ENCODE measurements at places on chromosomes 7 and 10.

DNA sequence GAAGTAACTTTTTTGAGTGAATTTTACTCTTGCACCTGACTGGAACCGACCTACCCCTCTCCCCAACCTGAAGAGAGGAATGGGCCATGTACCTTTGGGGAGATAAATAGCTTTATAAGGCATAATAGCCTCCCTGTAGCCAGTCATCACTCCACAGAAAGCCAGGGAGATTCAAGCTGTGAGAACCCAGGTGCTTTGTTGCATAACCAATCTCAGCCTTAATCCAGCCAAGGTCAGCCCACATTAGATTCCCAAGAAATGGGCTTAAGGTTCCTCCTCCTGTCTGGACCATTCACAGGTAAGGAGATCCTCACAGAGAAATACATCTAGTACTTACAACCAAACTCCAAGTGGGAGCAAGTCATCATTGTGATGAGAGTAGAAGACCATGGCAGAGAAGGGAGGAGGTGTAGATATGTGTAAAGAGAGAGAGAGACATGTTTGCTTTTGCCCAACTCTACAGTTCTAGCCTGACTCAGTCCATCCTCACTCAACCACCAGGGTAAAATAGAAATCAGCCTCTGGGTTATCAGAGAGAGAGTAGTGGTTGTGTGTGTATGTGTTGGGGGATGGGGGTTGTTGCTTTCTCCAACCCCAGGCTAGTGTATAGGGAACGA, 23.6 kb downstream of the SKIDA1 start:
- no peak for DNase-seq

- DNase-seq: no peak
Measured at GRCh38 chr10:60338786-60339185, 50.9 kb downstream of the ANK3 start.

- DNase-seq: no peak
Measured at GRCh38 chr10:130952086-130952485, 359.4 kb downstream of the TCERG1L start.

DNA sequence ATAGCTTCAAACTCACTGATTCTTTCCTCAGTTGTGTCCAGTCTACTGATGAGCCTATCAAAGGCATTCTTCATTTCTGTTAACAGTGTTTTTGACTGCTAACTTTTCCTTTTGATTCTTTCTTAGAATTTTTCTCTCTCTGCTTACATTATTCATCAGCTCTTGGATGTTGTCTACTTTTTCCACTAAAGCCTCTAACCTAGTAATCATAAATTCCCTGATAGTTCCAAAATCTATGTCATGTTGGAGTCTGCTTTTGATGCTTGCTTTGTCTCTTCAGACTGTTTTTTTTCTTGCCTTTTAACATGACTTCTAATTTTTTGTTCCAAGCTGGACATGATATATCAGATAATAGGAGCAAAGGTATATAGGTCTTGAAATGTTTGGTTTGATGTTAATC, 78.0 kb downstream of the ADAM22 start:
- DNase-seq: no peak

DNA sequence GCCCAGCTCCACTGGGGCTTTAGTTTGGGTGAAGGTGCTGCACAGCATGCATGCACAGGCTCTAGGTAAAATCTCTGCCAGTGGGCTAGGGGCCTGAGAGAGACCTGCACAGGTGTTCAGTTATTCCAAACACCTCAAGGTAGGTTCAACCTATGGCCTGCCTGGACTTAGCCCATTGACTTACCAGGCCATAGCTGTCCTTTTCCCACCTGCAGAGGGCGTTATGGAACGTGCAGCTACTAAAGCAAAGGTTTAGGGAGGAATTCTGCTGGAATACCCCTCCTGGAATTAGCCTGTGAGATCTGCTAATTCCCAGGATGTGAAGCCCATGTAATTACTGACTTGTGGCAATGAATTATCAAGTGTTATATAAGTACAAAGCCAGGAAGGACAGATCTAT, 3.6 kb downstream of the VWC2 start:
- DNase-seq: no peak

- no peak for DNase-seq
Measured at GRCh38 chr7:36379831-36380504, 9.7 kb upstream of the ANLN start.

GRCh38 chr7:118858651-118859149, 634.2 kb downstream of the ANKRD7 start:
- no peak for DNase-seq

GRCh38 chr10:89175816-89176215, 31.3 kb downstream of the CH25H start:
- no peak for DNase-seq

- DNase-seq: no peak
Measured at GRCh38 chr7:26397796-26398426, 106.2 kb downstream of the SNX10 start.

DNA sequence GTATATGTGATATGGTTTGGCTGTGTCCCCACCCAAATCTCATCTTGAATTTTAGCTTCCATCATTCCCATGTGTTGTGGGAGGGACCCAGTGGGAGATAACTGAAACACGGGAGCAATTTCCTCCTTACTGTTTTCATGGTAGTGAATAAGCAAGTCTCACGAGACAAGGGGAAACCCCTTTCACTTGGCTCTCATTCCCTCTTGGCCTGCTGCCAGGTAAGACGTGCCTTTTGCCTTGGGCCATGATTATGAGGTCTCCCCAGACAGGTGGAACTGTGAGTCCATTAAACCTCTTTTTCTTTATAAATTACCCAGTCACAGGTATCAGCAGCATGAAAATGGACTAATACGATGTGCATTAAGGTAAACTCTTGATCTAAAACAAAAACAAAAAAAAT, 357.1 kb upstream of the AOAH start:
- DNase-seq: no peak

- no peak for DNase-seq
Measured at GRCh38 chr7:103297837-103298179, 573 bp downstream of the PMPCB start.

GRCh38 chr10:47266602-47267001, 33.4 kb upstream of the GDF10 start:
- DNase-seq: no peak

DNA sequence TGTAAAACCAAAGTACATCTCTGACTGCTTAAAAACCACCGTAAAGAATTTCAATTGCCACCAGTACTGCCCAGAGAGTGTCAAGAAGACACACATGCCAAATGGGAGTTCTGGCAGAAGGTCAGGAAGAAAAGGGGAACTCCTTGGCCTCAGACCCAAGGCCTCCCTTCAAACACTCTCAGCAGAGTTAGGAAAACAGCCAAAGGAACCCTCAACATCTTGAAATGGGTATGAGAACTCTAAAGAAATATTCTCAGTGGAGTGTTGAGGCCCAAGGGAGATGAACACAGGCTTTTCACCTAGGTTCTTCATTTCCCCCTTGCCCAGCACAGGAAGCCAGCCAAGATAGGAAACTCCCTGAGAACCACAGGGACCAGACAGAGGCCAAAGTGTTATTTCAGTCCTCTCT, 96.1 kb upstream of the ASAH2 start:
- no peak for DNase-seq

DNA sequence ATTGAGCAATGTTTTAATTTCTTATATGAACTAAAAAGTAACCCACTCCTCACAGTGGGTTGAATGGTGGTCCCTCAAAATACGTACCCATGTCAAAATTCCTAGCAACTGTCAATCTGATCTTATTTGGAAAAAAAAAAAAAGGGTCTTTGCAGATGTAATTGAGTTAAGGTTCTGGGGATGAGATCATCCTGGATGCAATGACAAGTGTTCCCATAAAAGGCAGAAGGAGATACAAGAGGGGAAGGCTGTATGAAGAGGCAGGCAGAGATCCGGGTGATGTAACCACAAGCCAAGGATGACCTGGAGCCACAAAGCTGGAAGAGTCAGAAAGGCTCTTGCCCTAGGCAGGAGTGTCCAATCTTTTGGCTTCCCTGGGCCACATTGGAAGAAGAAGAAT, 516.3 kb upstream of the MKI67 start:
- DNase-seq: no peak

DNA sequence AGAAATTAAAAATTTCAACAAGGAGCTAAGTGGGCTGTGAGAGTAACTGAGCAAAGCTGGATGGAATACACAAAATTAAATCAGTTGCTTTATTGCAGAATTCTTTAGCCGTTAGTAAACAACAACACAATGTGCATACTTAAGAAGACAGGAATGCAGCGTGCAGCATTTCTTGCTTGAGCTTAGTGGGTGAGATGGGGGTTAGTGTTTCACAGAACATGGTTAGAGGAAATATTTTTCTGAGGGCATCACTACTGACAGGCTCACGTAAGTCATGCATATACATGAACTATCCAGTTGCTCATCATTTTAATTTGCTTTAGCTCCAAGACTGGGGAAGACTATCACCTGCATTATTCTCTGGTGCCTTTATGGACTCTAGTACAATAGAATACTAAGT, 80.8 kb downstream of the CD36 start:
- peak; percentile 68 for DNase-seq

DNA sequence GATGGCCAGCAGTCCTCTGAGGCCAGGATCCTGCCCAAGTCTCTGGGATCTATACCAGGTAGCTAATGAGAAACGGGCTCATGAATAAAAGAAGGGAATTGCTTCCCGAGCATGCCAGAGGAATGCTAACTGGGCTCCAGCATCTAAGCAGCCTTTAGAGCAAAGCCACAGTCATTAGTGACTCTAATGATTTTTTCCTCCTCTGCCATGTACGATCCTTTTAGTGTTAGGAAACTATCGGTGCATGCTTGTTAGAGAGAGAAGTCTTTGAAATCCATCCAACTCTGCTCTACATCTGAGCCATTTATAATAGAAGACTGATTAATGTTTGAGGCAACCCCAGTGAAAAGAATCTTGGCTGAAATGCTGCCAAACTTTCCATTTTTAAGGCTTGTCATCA, 124.9 kb upstream of the TCERG1L start:
- peak; percentile 9 for DNase-seq

DNA sequence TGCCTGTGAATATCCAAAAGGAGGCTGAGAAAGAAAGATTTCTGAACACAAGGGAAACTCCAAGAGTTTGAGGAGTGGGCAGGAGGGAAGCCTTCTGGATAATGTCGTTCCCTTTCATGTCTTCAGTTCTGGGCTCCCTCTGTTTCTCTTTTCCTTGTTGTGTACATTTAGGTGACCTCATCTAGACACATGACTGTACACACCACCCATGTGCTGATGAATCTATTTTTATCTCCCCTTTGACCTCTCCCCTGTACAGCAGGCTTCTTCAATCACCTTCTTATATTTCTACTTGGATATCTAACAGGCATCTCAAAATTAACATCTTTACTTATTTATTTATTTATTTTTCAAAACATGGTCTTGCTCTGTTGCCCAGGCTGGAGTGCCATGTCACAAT, 363.1 kb downstream of the GATA3 start:
- no peak for DNase-seq

- peak; percentile 47 for DNase-seq
Measured at GRCh38 chr7:148664324-148664723, 34.4 kb upstream of the CUL1 start.

GRCh38 chr7:71016401-71016800, 115.5 kb upstream of the GALNT17 start:
- no peak for DNase-seq

DNA sequence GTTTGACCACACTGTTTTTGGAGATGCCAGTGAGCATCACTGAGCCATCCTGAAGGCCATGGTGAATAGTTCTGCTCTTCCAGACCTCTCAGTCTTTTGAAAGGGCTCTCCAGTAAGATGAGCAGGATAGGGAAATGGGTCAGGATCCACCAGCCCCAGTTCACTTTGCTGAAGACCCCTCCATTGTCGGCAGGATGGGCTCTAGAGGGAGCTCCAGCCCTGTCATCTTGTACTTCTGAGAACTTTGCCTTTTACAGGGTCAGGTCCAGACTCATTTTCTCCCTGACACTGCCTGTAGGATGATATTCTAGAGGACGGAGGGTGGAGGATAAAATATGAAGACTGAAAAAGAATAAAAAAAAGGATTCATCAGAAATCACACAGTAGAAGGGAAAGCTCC, 13.1 kb downstream of the LHFPL3 start:
- DNase-seq: no peak

DNA sequence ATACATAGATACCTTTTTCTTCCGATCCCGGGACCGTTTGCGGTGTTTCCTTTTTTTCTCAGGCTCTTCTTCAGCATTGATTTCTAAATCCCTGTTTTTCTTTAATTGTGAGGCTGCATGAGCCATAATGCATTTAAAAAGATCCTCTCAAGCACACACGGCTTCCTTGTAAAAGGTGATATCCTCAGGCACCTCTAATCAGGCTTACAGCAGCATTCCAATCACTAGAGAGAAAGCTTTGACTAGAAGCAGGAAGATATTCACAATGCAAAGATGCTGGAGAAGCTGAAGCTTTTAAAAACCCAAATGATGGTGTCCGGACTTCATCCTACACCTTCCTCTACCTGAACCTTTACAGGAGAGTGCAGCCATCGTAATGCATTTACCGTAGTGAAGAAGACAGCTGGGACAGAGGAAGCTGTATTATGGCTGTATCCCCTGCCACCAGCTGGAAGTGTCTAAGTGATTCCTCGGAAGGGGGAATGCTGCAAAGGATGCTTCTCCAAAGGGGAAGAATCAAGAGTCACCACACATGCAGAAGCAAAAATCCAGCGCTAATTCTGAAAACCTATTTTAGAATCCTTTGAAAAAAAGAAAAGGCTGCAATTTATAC, at the start of gene ANK3:
TSS of gene ANK3 (minus strand) at position 463 of the 613 bp plus-strand sequence. CDS start at position 126, 337 bp downstream.
- DNase-seq: no peak

DNA sequence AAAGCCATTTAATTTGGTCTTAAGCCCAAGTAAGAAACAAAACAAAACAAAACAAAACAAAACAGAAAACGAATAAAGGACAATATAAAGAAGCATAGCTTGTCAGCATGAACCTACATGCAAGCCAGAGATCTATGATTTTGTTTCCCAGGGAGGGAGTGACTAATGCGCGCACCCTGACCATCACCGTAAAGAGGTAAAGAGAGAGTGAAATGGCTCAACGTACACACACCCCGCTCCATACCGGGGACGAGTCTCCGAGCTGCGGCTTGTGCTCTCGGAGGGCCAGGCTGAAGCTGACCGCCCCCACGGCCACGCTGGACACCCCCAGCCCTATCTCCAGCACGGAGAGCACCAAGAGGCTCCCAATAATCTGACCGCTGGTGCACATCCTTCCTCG, 1.1 kb downstream of the TMEM196 start:
- DNase-seq: no peak

DNA sequence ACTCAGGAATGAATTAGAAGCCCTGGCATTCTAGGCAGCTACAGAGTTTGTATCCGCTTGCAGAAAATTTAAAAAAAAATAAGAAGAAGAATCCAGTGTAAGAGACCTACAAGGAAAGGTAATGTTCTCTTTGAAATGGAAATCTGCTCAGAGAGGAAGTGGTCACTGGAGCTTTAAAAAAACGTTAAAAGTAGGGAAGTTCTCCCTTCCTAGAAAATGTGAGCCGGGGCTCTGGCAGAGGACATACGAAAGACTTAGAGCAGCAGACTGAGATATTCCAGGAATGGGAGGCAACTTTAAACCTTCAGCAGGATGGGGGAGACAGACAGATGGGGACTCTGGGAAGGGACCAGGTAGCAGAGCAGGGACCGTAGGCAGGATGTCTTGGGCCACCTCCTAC, 149.4 kb upstream of the NPS start:
- no peak for DNase-seq

- DNase-seq: no peak
Measured at GRCh38 chr10:78830062-78830975, 238.4 kb upstream of the ZMIZ1 start.

Data from fibroblast of gingiva (primary cell).